Fibroblast of mammary gland (primary cell): ENCODE measurements at places on chromosomes 1 and 21.

GRCh38 chr1:12144236-12144635, 22.6 kb upstream of the TNFRSF1B start:
- DNase-seq = no peak

DNA sequence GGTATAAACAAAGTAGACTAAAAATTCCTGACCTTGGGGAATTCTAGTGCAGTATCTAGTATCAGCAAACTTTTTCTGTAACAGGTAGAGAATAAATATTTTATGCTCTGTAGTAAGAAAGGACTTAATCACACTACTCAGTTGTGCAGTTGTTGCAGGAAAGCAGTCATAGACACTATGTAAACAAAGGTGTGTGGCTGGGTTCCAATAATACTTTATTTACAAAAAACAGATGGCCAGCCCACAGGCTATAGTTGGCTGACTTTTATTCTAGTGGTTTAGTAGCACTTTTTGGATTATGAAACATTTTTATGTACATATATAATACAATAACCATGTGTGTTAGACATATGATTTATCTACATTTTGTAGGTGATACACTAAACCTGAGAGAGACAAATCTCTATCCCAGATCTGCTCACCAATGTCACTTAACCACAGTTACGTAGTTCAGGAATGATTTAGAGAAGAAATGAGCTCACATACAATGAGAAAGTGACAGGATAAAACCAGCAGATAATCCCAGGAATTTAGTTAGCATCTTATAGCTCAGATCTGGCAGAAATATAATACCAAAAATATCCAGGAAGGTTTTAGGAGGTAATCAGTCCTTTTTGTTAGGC, 56.1 kb downstream of the MIER1 start:
- peak; percentile 49 for DNase-seq

GRCh38 chr1:99328171-99328570, 63.9 kb downstream of the PLPPR4 start:
- DNase-seq = no peak

DNA sequence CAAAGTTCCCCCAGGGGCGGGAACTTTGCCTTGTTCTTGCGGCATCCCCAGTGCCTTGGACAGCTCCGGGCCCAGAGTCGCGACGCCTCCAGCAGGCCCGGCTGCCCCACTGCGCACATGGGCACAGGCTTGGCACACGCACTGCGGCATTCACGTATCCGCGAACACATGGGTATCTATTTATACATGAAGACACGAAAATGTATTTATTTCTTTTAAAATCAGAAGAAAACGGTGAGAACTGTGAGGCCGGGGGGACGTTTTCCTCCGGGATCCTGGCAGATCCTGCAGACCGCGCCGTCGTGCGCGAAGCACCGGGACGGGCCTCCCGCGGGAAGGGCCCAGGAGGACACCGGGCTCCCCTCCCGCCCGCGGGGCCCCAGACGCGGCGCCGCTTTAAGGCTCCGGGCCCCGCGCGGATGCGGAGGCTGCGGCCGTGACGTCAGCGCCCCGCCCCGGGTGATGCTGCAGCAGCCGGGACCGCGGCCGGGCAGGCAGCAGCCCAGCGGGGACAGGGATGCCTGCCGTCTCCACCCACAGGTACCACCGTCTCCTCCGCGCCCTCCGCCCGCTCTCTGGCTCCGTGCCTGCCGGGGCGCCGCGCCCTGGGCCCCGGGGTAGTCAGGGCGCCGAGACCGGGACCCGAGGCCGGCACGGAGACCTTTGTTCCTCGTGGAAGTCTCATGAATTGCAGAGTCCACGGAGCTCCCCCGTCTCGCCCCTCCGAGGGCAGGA, at the start of gene SLC45A1:
SLC45A1 (plus strand) TSS at position 468 of the 735 bp plus-strand sequence. CDS start 6,216 bp downstream, outside the sequence.
- peak; percentile 54 for DNase-seq

GRCh38 chr1:7264101-7264500, 478.8 kb downstream of the CAMTA1 start:
- DNase-seq = no peak

DNA sequence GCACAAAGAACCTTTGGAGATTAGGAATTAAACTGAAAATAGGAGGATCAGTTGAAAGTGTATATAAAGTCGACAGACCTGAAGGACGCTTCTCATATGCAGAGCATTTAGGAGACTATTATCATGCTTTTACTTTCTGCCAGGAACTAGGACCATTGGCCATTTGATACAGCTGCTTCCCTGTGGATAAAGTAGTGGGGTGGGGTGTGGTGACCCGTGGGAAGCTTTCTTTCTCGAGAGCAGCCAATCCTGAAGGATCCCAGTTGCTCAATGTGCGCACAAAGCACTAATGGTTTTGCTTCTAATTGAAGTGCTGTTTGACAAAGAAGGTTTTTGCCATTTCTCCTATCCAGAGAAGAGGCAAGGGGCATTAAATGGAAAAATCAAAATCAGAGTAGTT, 14.9 kb upstream of the CD55 start:
- no peak for DNase-seq

- DNase-seq = no peak
These were observed 34.6 kb upstream of the IFNGR2 start for GRCh38 chr21:33368576-33368975.

- no peak for DNase-seq
These were observed 43.3 kb downstream of the GPR3 start for GRCh38 chr1:27435566-27436203.

DNA sequence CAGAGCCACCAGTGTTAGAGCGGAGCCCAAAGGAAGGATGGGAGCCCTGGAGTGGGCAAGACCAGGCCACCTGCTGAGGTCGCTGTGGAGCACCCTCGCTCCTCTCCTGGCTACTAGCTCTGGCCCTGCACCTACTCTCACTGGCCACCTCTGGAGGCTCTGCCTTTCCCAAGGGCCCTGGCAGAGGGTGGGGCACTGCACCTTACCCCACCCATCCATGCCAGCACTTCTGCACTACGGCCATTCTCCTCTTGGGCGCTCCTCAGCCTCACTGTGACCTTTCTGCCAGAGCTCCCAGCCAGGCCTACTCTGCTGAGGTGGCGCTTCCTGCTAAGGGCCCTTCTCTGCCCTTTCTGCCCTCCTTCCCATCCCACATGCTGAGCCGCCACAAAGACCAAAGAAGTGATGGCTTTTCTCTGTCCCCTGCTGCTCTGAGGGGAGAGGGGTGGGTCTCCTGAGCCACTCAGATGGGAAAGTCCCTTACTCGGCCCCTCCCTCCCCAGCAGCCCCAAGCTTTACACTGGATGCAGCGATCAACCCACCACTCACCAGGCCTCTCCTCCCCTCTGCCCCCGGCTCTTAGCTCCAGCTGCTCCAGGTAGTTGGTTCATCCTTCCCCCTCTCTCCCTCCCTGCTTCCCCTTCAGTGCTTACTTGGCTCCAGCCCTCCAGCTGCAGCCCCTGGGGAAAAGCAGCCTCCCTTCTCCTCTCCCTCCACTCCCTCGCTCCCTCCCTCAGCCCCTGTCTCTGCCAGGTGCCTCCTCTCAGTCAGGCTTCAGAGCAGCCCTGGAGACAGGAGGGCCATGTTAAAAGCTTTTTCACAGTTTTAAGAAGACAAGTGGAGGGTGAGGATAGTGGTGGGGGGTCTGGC, 14.8 kb upstream of the TMEM222 start:
- DNase-seq = no peak

DNA sequence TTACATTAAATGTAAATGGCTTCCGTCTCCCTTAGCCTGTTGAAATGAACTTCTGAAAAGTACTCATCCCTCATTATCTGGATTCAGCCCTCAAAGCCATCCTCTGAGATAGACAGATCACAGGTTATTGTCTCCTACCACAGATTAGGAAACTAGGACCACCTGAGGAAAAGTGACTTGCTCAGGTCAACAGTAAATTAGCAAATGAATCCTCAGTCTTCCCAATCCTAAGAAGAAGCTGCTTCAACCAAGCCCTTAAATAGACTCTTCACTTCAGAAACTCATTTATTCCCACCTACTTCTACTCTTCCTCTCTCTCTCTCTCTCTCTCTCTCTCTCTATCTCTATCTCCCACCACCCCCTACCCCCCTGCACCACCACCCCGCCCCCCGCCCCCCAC, 152.3 kb downstream of the DMRTA2 start:
- DNase-seq = no peak

- no peak for DNase-seq
These were observed 27.9 kb downstream of the CASZ1 start for GRCh38 chr1:10768552-10768951.

- DNase-seq = peak; percentile 66
These were observed 6.9 kb upstream of the PTGFR start for GRCh38 chr1:78483903-78484302.

GRCh38 chr21:25176637-25177412, 430.5 kb downstream of the MRPL39 start:
- DNase-seq = no peak

DNA sequence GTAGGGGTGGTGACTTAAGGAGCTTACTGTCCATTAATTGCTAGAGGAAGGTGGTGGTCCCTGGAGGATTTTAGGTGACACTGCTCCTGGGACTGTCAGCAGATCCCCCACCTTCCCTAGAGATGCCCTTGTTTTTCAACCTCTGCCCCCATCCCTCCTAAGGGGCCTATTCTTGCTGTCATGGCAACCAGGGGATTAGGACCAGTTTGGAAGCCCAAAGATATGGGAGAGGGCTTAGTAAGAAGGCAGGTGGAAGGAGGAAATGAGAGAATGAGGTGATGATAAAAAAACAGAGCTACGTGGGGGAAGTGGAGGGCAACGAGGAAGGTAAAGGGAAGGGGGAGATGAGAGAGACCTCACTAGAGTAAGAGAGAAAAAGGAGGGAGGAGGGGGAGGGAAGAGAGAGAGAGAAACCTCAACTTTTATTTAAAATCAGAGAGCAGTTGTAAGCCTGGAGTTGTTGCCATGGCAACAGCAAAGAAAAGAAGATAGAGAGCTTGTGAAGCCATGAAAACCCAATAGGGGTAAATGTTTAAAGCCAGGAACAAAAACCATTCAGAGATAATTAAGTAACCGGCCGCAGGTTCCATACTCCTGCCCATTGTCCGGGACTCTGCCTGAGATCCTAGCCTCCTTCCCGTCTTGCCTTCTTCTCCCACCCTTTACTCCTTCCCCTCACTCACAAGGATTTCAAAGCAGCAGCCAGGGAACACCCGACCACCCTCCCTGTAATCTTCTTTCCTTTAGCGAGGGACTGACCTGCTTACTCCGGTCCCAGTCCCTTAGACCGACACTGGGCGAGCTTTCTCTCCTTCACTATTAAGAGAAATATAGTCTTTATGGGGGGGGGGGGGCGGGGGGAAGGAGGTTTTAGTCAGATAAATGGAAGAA, 20.6 kb downstream of the KIRREL1 start:
- no peak for DNase-seq

GRCh38 chr1:172507741-172508140, 25.2 kb upstream of the SUCO start:
- no peak for DNase-seq

DNA sequence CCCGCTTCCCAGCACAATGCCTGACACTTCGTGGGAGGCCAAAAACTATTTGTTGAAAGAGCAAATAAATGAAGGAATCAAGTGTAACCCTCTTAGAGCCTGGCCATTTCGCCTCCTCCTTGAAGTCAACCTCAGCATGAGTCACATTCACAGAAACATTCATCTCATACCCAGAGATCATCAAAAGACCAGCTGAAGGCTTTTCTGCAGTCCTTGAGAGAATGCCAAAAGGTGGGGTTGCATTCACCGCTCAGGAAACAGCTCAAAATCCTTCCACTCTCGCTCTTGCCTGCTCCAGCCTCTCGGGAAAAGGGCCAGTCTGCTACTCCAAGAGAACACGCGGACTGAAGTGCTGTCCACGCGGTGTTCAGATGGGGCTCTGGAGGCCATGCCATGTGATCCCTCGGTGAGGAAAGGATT, 90.0 kb downstream of the VWA5B1 start:
- peak; percentile 96 for DNase-seq

DNA sequence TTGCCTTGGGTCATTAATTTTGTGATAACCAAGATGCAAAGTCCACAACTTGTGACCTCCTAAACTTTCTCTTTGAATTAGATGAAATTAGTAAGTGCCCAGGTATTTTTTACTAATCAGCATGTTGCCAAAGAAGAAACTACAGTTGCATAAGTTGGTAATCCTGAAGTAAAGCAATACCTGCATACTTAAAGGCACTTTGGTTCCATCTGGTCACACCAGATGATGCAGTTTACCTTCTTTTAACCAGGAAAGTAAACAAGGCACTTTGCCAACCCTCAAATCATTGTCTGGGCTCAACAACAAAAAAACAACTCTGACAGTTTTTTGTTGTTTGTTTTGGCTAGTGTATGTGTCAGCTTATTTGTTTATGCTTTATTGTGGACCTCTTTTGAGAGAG, 55.5 kb upstream of the DYNLT5 start:
- DNase-seq = no peak

DNA sequence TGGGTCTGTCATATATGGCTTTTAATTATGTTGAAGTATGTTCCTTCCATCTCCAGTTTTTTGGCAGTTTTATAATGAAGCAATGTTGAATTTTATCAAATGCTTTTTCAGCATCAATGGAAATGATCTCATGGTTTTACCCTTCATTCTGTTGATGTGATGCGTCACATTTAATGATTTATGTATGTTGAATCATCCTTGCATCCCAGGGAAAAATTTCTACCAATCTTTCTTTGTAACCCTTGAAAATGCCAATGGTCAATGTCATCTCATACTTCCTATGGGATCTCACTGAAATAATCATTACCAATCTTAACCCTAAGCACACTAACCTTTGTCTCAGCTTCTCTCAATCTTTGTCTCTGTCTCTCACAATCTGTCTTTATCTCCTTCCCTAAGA, 1004.0 kb downstream of the KCNT2 start:
- peak; percentile 89 for DNase-seq

GRCh38 chr1:8598060-8598724, 219.2 kb downstream of the RERE start:
- DNase-seq = peak; percentile 72

- DNase-seq = no peak
These were observed 96.2 kb upstream of the SIM2 start for GRCh38 chr21:36602735-36603134.

GRCh38 chr1:3453891-3454810, at the start of gene ARHGEF16:
Gene ARHGEF16, plus strand, starts transcription at chr1:3454665. Its CDS starts 8,420 bp downstream, at chr1:3463085.
- peak; percentile 12 for DNase-seq

DNA sequence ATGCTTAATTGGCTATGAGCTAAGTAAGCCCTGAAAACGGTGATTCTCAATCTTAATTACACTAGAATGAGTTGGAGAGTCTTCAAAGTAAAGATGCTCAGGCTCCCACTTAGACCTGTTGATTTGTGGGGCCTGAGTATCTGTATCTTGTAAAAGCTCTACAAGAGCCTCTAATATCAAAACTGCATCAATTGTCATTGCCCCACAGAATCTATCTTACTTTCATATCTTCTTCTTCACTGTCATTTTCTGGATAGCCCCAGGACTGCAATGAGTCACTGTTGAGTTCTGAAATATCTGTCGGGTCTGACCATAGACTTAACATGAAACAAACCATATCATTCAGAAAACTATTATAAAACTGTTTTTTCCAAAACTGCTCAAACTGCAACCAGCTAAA, 102.8 kb upstream of the SERTAD4 start:
- DNase-seq = no peak
